HTR-8/SVneo (cell line): ENCODE measurements at places on chromosomes 16 and 17.
A peak's percentile ranks its signal among the peaks of the same experiment; 100 is the strongest.

GRCh38 chr16:23174622-23175021, 7.9 kb upstream of the SCNN1G start:
- DNase-seq = no peak

- peak; percentile 36 for DNase-seq
Measured at GRCh38 chr17:13626703-13627102, 25.0 kb upstream of the HS3ST3A1 start.

- DNase-seq = no peak
Measured at GRCh38 chr17:17024778-17025300, 17.4 kb upstream of the MPRIP start.

GRCh38 chr16:52861614-52862022, 191.1 kb downstream of the CHD9NB start:
- DNase-seq = no peak
